ENCODE measurements at places on chromosomes 12 and 14.

- no peak for DNase-seq
Measured at GRCh38 chr12:100128512-100128908, 14.2 kb downstream of the BLTP3B start.

DNA sequence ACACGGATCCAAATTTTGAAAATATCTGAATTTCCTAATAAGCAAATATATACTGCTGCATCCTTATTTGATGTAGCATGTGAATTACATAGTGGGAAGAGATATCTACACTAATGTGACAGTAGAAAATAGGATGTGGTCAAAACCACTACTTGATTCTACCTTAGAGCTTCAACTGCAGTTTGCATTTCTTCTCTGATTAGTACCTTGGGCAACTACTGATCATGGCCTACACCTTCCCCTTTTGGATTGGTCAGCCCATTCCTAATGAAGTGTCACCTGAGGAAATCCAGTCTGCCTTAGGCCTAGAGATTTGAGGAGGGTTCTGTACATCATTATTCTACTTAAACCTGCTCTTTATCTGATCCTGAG lies 10.7 kb downstream of the LLPH start:
- no peak for DNase-seq

DNA sequence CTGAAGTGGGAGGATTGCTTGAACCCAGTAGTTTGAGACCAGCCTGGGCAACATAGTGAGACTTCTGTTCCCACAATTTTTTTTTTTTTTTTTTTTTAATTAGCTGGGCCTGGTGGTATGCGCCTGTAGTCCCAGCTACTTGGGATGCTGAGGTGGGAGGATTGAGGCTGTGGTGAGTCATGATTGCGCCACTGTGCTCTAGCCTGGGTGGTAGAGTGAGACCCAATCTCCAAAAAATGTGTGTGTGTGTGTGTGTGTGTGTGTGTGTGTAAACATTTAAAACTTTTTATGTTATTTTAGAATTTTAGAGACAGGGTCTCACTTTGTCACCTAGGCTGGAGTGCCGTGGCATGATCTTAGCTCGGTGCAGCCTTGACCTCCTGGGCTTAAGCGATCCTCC lies 6.8 kb downstream of the PPP1R36 start:
- no peak for DNase-seq

- DNase-seq: no peak
Measured at GRCh38 chr14:59190372-59190771, 1.9 kb downstream of the DAAM1 start.
